ENCODE measurements at places on chromosomes 5 and 9.
A peak's percentile ranks its signal among the peaks of the same experiment; 100 is the strongest.

- no peaks in the 10 kb centered on the region for H3K36me3 ChIP-seq
- DNase-seq: no peak
- H3K4me3 ChIP-seq: no peak overlapping the region
- H3K27ac ChIP-seq: no peak overlapping the region
These were observed 47.0 kb upstream of the CHD1 start for GRCh38 chr5:98975682-98976407.

DNA sequence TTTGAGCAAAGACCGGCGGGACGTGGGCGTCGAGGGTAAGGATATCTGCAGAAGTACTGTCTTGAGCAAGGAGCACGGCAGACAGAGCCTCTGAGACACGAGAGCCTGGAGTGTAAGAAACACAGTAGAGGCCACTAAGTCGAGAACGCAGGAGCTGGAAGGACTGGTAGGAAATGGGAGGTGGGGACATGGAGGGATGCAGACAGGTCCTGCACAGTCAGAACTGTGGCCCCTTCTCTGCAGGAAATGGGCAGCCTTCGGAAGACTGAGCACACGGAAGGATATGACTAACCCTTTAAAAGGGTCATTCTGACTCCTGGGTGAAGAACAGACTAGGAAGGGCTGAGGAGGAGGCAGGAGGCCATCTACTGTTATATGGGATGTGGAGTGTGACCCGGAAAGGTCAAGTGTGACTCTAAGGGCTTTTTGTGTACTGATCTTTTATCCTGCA is 1.4 kb upstream of the CAMSAP1 start:
- H3K27me3 ChIP-seq: no peaks in the 10 kb centered on the region
- peaks cover 46% of the 10 kb centered on the region for H3K36me3 ChIP-seq
- H3K4me3 ChIP-seq: peak overlapping the region; percentile 68
- DNase-seq: peak; percentile 17
- H3K4me1 ChIP-seq: peaks cover 30% of the 10 kb centered on the region

DNA sequence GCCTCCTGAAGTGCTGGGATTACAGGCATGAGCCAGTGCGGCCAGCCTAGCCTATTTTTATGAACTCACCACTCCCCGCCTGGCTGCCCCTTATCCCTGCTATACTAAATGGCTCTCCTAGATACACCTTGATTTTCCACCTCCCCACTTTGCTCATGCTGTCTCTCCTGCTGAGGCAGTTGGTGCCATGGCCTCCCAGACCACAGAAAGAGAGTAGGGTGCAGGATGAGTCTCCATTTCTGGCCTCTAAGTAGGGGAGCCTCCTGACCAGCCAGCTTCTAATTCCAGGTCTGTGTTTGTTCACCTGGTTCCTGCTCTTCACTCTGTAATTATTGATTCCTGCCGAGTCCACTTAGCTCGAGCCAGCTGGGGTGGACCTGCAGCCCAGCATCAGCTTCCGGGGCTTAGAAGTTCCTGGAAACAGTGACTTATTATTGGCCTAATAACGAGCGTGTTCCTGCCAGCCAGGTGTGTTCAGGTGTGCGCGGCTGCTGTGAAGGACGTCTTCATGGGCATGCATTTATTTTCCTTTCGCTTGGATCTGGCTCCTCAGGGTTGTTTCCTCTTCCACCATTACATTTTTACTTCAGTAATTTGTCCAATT is 34.0 kb downstream of the ZNF618 start:
- H3K36me3 ChIP-seq: no peaks in the 10 kb centered on the region
- no peaks in the 10 kb centered on the region for H3K4me1 ChIP-seq
- no peak overlapping the region for H3K4me3 ChIP-seq
- peaks cover 4% of the 10 kb centered on the region for H3K27me3 ChIP-seq
- no peak for DNase-seq

DNA sequence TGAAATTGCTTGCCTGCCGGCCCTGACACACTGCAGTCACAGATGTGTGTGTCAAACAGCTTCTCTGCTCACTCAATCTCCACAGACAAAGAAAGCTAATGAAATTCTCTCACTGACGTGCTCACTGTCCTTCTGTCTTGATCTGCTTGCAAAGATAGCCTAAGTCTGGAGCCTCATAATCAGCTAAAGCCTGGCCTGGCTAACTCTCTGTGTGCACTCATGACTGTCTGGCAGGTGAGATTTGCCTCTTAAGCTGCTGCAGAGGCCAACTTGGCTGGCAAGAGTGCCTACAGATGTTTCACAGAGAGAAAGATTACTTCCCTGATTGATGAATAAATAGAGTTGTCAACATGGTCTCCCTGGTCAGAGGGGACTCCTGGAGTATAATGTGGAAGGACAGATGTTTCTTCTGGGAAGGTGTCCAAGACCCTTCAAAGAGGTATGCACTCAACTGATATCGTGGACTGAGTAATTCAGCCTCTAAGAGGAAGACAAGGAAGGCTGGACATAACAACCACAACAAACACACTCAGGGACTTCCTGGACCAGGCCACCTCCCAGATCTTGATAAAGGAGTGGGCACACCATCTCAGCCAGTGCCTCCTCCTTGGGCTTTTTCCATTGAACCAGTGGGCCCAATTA is 362.0 kb downstream of the SPOCK1 start:
- DNase-seq: no peak
- H3K4me3 ChIP-seq: no peak overlapping the region
- H3K4me1 ChIP-seq: no peaks in the 10 kb centered on the region
- no peak overlapping the region for H3K27ac ChIP-seq
- peaks cover 3% of the 10 kb centered on the region for H3K27me3 ChIP-seq

GRCh38 chr5:32975656-32976375 is 264.7 kb downstream of the NPR3 start:
- DNase-seq: no peak
- no peaks in the 10 kb centered on the region for H3K36me3 ChIP-seq
- H3K4me1 ChIP-seq: no peaks in the 10 kb centered on the region
- no peaks in the 10 kb centered on the region for H3K27me3 ChIP-seq
- no peak overlapping the region for H3K4me3 ChIP-seq

DNA sequence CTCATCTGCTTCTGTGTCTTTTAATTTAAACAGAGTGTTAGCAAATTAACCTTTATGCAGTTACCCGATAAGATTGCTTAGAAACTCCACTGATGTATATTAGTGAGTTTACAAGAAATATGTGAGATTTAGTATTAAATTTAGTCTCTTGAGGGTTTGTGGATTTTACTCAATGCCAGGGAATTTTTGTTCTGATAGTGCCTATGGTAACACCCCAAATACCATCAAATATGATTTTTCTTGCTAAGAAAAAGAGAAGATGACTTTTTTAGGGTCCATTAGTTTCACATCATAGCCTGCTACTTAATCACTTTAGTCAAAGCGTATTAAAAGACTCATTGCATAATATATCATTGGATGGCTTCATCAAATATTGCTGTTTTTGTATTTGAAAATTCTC is 224.9 kb downstream of the PCSK5 start:
- DNase-seq: no peak
- H3K27me3 ChIP-seq: no peaks in the 10 kb centered on the region
- peaks cover 7% of the 10 kb centered on the region for H3K36me3 ChIP-seq
- H3K4me1 ChIP-seq: no peaks in the 10 kb centered on the region

DNA sequence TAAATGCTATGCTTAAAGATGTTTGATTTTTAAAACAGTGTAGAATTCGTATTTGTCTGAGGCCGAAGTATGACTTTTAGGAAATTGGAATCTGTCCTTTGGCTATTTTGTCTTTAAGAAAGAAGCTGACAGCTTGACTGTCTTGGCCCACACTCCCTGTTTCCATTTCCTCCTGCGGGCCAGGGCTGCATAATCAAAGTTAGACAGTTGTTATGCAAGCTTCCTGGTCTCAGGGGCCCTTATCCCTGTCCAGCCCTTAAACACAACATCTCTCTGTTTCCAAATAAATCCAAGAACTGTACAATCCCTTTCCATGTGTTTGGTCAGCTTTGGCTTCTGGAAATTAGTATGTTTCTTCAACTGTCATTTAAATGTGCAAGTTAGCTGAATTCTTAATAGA is 54.6 kb upstream of the ECM2 start:
- no peaks in the 10 kb centered on the region for H3K27me3 ChIP-seq
- H3K4me1 ChIP-seq: peaks cover 1% of the 10 kb centered on the region
- no peak overlapping the region for H3K27ac ChIP-seq
- H3K4me3 ChIP-seq: no peak overlapping the region
- peaks cover 4% of the 10 kb centered on the region for H3K36me3 ChIP-seq

GRCh38 chr5:10133830-10134229 is 115.9 kb downstream of the ATPSCKMT start:
- no peak for DNase-seq
- H3K4me3 ChIP-seq: no peak overlapping the region
- no peak overlapping the region for H3K27ac ChIP-seq
- no peaks in the 10 kb centered on the region for H3K36me3 ChIP-seq

DNA sequence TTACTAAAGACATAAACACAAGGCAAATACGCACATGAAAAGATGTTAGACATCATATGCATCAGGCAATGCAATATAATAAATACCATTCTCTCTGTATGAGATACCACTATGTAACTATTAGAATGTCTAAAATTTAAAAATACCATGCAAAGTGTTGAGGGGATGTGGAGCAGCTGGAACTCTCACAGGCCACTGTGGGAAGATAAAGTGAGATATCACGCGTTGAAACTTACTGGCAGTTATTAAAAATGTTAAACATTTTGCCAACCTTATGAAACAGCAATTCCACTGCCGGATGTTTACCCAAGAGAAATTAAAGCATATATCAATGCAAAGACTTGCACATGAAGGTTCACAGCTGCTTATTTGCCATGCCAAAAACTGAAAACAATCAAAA is 556.7 kb downstream of the LRRC70 start:
- H3K4me3 ChIP-seq: no peak overlapping the region
- H3K27ac ChIP-seq: no peak overlapping the region
- no peak for DNase-seq
- no peaks in the 10 kb centered on the region for H3K4me1 ChIP-seq
- H3K36me3 ChIP-seq: no peaks in the 10 kb centered on the region

GRCh38 chr9:36470643-36471290 is 70.7 kb upstream of the RNF38 start:
- peak; percentile 66 for DNase-seq
- H3K27me3 ChIP-seq: no peaks in the 10 kb centered on the region
- peak overlapping the region; percentile 94 for H3K4me3 ChIP-seq

DNA sequence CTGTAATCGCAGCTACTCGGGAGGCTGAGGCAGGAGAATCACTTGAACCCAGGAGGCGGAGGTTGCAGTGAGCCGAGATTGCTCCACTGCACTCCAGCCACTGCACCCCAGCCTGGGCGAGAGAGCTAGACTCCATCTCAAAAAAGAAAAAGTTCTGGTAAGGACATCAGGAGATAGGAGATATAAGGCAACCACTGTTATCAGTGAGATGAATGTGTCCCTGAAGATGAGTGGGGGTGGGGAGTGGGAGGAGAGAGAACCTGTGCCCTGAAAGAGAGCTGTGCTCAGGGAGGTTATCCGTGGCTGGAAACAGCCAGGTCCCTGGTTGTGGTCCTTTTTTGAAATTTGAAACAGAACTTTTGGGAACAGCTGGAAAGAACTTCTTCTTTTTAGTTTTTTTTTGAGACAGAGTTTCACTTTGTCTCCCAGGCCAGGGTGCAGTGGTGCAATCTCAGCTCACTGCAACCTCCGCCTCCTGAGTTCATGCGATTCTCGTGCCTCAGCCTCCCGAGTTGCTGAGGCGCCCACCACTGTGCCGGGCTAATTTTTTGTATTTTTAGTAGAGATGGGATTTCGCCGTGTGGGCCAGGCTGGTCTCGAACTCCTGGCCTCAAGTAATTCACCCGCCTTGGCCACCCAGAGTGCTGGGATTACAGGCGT is 2.6 kb downstream of the PTPA start:
- no peak overlapping the region for H3K4me3 ChIP-seq
- H3K4me1 ChIP-seq: peaks cover 26% of the 10 kb centered on the region
- peaks cover 5% of the 10 kb centered on the region for H3K36me3 ChIP-seq
- no peaks in the 10 kb centered on the region for H3K27me3 ChIP-seq

DNA sequence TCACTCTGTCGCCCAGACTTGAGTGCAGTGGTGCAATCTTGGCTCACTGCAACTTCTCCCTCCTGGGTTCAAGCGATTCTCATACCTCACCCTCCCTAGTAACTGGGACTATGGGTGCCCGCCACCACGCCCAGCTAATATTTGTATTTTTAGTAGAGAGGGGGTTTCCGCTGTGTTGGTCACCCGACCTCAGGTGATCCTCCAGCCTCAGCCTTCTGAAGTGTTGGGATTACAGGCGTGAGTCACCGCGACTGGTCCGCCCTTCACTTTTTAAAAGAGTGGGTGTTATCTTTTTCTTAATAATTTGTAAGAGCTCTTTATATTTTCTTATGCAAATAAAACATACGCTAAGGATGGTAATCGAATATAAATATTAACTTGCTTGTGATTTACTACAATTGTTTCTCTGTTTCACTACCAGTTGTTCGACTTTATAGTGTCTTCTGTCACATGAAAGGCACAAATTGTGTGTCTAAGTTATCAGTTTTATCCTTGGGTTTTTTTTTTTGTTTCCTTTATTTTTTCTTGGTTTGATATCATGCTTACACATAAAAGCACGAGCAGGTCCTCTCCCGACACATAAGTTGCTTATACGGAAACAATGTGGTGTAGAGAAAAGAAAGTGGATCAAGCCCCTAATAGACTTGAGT is 1.9 kb upstream of the GPBP1 start:
- H3K27ac ChIP-seq: peak overlapping the region; percentile 99
- no peak for DNase-seq
- H3K4me3 ChIP-seq: peak overlapping the region; percentile 98
- peaks cover 15% of the 10 kb centered on the region for H3K4me1 ChIP-seq

DNA sequence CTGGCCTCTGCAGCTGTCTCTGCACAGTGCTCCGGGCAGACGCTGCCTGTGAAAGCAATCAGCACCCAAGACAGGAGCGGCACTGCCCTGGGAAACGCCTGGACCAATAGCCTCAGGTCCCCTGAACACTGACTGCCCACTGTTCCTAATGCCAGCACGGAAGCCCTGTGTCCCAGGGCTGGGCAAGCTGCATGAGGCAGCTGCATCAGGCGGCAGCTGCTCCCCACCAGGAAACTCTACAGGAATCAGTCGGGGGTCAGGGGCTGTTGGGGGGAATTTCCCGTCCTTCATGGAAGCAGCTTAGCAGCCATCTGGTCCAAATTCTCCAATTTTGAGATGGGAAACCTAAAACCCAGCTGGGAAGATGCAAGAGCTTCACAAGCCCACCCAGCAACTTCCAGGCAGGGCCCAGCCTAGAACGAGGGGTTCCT is 118.6 kb downstream of the VAV2 start:
- no peak overlapping the region for H3K4me3 ChIP-seq
- no peaks in the 10 kb centered on the region for H3K36me3 ChIP-seq
- no peak for DNase-seq
- peaks cover 6% of the 10 kb centered on the region for H3K27me3 ChIP-seq
- H3K27ac ChIP-seq: no peak overlapping the region

DNA sequence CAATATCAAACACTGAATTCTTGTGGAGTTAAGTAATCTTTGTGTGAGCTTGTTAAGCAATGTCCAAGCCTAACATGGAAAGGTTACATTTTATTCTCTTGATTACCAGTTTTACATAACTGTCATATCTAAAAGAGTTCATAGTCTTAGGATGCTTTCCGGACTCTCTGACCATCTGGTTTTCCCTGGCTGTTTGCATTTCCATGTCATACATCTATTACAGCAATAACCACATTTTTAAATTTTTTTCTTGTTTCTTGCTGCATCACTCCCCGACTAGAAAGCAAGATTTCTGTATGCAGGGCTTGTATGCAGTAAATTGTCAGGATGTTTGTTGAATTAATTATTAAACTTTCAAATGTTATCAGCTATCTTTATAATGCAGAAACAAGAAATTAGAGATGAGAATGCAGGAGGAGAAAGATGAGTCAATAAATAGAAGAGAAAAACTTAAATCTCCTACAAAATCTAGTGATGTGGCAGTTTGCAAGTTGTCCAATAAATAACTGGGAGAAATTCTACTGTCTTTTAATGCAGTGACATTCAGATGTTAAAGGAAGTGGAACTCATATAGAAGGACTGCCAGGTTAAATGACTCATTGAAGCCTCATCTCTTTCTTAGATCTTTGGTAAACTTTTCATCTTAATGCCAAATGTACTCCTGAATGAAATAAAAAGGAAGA is 179.6 kb upstream of the SGCD start:
- peaks cover 2% of the 10 kb centered on the region for H3K27me3 ChIP-seq
- no peaks in the 10 kb centered on the region for H3K36me3 ChIP-seq
- no peak overlapping the region for H3K27ac ChIP-seq
- no peak for DNase-seq
- H3K4me1 ChIP-seq: no peaks in the 10 kb centered on the region
